ENCODE measurements at places on chromosomes 2 and 18.
A peak's percentile ranks its signal among the peaks of the same experiment; 100 is the strongest.

DNA sequence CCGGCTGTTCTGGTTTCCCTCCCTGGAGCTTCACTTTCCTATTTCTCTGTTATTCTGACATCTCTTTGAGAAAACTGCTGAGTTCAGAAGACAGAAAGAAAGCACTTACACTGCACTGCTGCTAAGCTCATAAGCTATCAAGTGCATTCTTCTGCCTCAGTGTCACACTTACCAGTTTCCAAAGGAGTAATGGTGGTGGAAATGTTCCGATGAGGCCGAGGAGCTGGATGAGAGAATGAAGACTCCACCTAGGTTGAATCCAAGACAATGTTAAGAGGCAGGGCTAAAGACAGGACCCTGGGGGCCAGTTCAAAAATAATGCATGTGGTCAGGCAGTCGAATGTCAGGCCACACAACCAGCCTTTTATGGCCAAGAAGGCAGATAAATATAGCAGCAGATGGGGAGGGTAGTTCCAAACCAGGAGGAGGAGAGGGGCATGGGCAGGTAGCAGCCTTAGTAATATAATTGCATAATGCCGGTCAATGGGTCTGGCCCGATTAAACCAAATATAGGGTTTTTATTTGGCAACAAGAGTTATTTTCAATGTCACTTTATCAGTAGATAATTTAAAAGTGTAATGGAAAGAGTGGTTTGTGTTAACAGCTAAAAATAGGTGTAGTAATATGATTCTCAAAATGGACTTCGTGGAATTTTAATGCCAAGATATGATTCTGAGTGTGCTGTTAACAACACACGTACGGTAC lies at the start of gene MYOM1:
MYOM1 (minus strand) TSS at position 338 of the 705 bp plus-strand sequence. CDS start 4,745 bp downstream, outside the sequence.
- DNase-seq, result no peak

DNA sequence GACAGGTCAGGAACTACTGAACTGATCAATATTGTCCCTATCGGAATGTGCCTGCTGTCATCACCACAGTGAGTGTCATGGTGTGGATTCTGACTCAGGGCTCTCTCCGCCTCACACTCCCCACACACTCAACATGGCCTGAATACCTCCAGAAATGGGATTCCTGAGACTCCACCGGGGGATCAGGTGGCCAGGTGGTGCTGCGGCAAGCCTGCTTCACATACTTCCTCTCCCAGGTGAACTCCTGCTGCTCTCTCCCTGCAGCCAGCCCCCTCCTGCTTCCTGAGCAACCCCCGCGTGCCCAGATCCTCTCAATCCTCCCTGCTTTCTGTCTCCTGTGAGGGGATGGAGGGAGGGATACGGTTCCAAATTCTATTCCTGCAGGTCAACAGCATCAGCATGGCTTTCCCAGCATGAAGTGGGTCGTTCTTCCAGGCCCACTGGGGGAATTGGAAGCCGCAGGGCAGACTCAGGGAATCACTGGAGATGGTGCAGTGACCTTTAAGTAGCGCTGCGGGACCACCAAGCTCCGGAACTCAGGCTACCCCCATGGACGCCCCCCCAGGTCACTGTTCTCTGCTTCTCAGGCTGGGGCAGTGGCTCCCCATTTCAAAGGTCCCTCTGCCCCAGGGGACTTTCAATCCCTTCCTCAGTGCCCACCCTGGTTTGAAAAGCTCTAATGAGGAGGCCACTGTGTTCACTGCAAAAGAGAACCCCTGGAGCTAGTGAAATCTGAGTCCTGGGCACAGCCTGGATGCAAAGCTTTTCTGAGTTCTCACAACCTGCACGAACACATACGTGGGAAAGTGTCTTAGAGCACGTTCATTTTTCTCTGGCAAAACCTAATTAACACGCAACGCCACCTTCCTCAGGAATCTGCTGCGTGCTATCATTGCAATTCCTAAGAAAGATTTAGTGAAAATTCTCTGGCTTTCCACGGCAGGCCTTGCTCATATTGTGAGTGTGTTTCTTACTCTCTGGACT lies 168.4 kb downstream of the ZFP36L2 start:
- no peak for DNase-seq

DNA sequence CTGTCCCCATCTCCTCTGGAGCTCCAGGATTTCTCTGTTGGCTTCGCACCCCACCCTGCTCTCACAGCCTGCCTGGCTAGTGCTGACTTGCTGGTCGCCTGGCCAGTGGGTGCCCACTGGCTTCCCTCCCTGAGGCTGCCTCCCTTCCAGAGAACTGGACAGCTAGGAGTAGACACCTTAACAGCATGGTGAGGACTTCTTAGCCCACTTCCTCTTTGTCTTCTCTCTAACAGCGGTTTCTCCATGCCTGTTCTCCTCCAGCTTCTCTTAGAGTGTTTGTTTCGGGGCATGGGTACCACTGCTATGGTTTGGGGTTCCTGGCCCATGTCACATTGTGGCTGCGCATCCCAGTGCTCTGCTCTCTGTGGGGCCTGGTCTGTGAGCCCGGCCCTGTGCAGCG lies 37.1 kb downstream of the ZNF532 start:
- DNase-seq, result no peak

DNA sequence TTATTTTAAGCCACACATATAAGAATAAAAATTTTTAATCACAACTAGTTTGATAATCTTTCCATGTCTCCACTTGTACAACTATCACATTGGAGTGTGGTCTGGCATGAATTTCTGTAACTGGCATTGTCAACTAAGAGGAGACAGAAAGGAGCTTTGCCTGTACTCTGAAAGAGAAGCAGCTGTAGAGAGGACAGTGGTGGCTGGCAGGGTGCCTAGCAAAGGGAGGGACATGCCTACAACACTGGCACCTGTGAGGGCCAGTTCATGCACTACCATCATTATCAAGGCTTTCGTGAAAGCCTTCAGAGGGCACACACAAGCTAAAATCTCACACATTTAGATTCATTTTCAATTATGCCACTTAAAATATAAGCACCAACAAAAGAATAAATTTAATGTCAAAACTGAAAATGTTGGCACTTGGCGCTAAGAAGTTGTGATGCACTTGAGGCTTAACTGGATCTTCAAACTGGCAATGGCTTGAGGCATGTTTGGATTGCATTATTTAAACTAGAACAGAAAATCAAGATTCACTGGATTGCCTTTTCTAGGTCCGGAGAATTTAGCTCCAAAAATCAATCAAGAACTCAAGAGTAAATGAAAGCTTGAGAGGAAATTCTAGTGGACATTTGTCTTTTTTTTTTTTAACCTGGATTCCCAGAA lies 238.6 kb downstream of the ZNF385B start:
- no peak for DNase-seq

GRCh38 chr2:23487735-23488492 lies 102.9 kb downstream of the KLHL29 start:
- no peak for DNase-seq

DNA sequence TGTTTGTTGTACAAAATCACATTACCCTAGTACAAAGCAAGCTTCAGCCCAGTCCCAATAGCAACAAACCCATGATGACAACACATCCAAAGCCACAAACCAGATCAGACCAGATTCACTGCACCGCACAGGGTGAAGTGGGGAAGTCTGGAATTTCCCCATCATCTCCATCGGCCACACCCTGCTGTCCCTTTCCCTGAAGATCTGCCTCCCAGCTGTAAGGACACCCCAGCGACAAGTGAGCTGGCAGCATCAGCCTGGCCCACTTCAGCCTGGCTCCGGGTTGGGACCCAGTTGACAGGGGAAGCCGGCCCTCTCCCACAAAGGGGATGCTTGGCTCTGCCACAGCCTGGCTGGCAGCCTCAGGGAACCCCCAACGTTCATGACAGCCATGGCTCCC lies 207.6 kb downstream of the MGAT5 start:
- no peak for DNase-seq

GRCh38 chr2:67877301-67877700 lies 185.5 kb downstream of the C1D start:
- DNase-seq, result peak; percentile 2

GRCh38 chr2:34104601-34105000 lies 505.5 kb upstream of the FAM98A start:
- no peak for DNase-seq

DNA sequence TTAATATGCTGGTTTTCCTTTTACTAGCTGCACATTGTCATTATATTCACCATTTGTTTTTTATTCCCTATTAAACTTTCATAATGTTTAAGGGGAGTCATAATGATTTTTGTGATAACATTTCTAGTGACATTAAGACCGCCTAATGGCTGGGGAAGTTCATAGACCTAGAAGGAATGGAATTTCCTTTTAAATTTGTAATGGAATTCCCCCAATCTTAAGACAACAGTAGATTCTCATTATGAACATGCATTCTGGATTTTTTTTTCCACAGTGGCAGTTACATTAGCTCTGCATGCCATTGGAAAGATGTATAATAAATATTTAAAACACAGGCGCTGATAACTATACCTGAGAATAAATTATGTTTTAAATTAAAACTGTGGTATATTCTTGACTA lies 8.4 kb downstream of the YPEL5 start:
- DNase-seq, result no peak

DNA sequence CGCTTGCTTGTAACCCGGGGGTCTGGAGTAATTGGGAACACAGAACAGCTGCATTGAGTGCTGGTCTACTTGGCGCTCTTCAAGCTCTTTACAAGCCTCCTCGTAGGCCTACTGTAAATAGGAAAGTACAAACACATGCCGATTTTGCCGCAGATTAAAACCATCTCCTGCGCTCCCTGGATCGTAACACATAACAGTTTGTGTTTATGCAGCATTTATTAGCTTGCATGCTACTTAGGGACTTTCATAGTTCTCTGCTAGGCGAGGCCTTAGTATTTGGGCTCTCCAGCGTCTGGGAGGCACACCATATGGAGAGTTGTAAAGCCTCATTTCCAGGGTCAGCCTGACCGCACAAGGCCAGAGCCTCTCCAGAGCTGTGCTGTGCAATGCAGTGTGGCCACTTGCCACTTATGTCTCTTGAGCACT lies 84.0 kb upstream of the HAAO start:
- DNase-seq, result no peak

DNA sequence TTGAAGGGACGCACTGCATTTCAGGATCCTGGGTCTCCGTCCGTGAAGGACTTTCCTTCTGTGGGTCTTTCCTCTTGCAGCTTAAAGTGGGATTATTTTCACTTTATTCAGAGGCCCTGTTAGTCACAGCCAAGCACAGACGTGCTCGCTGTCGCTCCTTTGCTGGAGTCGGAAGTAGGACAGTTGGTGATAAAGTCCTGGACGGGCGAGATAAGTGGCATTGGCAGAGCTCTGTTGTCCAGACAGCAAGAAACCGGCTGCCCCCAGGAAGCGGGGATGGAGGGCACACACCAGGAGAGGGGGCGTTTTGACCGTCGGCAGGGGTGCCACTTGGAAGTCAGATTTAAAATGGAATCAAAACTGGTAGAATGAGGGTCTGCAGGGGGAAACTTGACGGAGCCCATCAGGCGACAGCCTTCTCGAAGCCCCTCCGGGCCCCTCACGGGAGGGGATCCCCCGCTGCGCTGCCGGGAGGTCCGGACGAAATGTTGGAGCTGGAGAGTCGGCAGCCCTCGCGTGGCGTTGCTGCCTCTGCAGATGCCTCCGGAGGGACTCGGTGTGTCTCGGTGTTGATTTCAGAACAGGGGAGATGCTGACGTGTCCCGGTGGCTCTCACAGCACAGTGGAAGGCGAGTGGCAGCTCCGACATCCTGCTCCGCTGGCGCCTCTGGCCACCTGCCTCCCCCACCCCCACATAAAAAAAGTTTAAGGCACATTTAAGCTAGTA lies 124.2 kb downstream of the NFATC1 start:
- no peak for DNase-seq

DNA sequence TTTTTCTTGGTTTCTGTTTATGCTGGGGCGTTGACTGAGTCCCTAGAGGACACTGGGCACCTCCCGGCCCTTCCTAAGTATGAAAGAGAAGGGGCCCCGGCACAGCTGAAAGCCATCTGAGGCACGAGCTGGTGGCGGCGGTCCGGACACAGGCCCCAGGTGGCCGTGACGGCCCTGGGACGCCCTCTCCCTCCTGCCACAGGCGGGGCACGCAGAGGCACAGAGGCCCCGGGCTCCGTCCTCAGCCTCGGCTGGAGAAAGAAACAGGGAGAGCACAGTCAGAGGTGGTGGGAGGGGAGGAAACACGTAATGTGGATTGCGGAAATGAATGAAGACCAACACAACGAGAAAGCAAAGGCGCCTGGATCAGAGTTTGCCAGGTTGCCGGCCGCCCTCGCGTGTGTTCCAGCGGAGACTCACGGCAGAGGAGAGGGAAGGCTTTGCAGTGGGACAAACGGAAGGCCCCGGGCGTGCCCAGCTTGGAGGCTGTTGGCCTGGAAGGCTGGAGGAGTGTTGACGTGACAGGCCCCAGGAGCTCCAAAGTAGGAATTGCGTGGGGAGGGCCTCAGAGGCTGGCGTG lies 119.1 kb downstream of the PTGR3 start:
- DNase-seq, result no peak

- no peak for DNase-seq
These were observed 90.4 kb downstream of the ANTXR1 start for GRCh38 chr2:69103419-69103818.

GRCh38 chr2:124996406-124996805 lies 971.3 kb downstream of the CNTNAP5 start:
- DNase-seq, result no peak

GRCh38 chr2:54439582-54439981 lies 16.5 kb upstream of the SPTBN1 start:
- no peak for DNase-seq

- DNase-seq, result no peak
These were observed 368.5 kb downstream of the ARHGAP15 start for GRCh38 chr2:143497726-143498125.

- DNase-seq, result no peak
These were observed 33.7 kb downstream of the OTOF start for GRCh38 chr2:26444236-26444635.

DNA sequence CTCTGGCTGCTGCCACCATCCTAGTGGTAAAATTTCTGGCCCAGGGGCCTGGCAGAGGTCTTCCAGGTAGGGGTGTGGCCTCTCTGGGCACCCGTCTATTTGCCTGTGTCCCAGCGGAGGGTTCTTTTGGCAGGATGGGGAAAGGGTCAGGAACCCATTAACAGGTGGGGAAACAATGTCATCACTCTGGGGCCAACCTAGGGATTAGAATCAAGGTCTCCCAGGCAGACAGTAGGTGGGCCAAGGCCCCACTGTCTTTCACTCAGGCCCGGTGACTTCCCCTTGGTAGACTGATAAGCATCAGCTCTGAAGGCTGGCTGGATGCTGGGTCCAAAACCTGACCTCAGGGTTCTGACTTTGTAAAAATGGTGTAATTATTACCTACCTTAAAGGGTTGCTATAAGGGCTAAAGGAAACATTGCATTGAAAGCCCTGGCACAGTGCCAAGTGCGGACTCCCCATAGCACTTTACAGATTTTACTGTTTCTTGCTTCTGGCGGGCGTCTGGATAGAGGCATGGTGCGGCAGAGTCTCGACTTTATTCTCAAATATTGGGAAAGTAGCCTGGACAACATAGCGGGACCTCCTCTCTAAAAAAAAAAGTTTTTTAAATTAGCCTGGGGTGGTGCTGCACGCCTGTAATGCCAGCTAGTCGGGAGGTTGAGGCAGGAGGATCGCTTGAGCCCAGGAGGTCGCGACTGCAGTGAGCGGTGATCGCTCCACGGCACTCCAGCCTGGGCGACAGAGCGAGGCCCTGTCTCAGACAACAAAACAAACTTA lies 2.2 kb downstream of the LBX2 start:
- no peak for DNase-seq

DNA sequence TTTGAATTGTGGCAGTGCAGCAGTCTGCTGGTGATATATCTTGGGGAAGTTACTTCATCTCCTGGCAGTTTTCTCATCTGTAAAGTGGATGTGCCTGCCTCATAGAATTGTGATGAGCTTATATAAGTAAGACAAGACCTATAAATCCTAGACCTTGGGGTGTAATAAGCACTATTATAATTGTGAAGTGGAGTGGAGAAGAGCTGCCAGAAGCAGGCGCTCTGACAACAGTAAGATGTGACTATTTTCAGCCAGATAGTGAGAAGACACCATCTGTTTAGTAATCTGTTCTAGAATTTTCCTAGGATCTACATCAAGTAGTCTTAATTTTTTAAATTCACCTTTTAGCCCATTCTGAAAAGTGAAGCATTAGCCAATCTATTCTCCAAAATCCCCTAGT lies 85.6 kb upstream of the TSPYL6 start:
- DNase-seq, result no peak
